ENCODE measurements at places on chromosomes 2 and 18. TPM values are rescaled to one million over a fixed set of nuclear protein-coding genes. Genes with fewer than 3 reads are reported as not detected.

PSD4 gene
- total RNA-seq = 40.3 TPM

PIEZO2 gene
- 11.9 TPM for total RNA-seq

FKBP7 gene
- total RNA-seq = 2.5 TPM

DPY30 gene
- total RNA-seq = 42.7 TPM

RND3 gene
- total RNA-seq = 70.4 TPM

DNA sequence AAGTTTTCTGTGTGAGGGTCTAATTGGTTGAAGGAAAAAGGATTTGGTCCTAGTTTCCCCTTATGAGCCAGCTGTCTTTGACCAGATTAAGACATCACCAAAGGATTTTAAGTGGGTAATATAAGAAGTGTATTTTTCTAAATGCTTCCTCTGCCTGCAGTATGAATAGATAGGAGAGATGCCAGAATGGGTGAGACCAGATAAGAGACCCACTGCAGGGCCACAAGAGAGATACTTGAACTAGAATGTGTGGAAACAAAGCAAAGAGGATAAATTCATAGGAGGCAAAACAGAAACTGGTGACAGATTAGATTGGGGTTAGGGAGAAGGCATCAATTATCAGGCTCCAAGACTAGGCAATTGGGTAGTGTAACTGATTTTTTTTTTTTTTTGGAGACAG is 1.1 kb upstream of the HDHD2 start:
- H3K27ac ChIP-seq = no peak overlapping the region
- peaks cover 6% of the 10 kb centered on the region for H3K36me3 ChIP-seq
- H3K4me3 ChIP-seq = no peak overlapping the region
- no peak for DNase-seq
- no peaks in the 10 kb centered on the region for H3K27me3 ChIP-seq

PLB1 gene
- total RNA-seq = 1.3 TPM

DNA sequence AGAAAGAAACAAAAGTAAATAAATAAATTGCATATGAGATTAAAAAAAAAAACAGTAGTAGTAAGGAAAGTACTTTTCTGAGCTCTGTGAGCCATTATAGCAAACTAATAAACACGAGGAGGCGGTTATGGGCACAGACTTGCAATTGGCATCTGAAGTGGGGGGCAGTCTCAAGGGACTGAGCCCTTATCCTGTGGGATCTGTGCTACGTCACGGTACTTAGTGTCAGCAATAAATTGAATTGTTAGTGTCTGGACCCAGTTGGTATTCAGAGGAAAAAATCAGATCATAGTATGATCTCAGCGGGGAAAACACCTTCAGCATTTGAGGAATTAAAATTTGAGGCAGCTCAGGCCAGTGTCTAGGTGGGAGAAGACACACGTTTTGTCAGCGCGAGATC is 76.6 kb upstream of the TEX51 start:
- DNase-seq = no peak
- H3K4me1 ChIP-seq = no peaks in the 10 kb centered on the region
- no peaks in the 10 kb centered on the region for H3K36me3 ChIP-seq
- no peaks in the 10 kb centered on the region for H3K27me3 ChIP-seq
- no peak overlapping the region for H3K27ac ChIP-seq

GRCh38 chr2:4502230-4502843 is 799.0 kb downstream of the DCDC2C start:
- DNase-seq = no peak
- H3K36me3 ChIP-seq = no peaks in the 10 kb centered on the region
- no peaks in the 10 kb centered on the region for H3K27me3 ChIP-seq

DNA sequence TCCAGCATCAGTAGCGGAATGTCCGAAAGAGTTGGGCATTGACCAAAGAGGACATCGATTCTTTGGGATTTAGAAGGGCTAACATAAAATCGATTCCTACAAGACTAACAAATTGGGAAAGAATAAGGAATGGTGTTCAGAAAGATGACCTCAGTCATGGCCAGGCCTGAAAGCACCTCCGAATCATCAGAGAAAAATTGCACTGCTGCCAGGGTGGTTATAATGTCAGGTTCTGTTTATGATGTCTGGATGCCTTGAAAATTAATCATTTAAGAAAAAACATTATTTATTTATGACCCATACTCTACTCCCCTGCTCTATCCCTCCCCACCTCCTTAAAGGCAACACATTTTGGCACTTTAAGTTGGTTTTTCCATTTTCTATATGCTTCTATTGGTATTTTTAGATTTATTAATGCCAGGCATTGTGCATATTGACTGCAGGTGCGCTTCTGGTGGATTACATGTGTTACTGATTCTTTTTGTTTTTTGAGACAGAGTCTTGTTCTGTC is 104.7 kb downstream of the MYCN start:
- no peaks in the 10 kb centered on the region for H3K36me3 ChIP-seq
- H3K4me3 ChIP-seq = no peak overlapping the region
- H3K4me1 ChIP-seq = no peaks in the 10 kb centered on the region
- no peaks in the 10 kb centered on the region for H3K27me3 ChIP-seq
- no peak overlapping the region for H3K27ac ChIP-seq
- no peak for DNase-seq

GRCh38 chr2:11753886-11754699 is 7.7 kb downstream of the LPIN1 start:
- no peaks in the 10 kb centered on the region for H3K4me1 ChIP-seq
- H3K4me3 ChIP-seq = no peak overlapping the region
- DNase-seq = no peak
- no peaks in the 10 kb centered on the region for H3K36me3 ChIP-seq
- H3K27ac ChIP-seq = peak overlapping the region; percentile 75

PARD6G gene
- 2.4 TPM for total RNA-seq

UGT1A3 gene
- total RNA-seq = 23.4 TPM

COLEC11 gene
- total RNA-seq = 58.6 TPM

COL6A3 gene
- 7.5 TPM for total RNA-seq

DNA sequence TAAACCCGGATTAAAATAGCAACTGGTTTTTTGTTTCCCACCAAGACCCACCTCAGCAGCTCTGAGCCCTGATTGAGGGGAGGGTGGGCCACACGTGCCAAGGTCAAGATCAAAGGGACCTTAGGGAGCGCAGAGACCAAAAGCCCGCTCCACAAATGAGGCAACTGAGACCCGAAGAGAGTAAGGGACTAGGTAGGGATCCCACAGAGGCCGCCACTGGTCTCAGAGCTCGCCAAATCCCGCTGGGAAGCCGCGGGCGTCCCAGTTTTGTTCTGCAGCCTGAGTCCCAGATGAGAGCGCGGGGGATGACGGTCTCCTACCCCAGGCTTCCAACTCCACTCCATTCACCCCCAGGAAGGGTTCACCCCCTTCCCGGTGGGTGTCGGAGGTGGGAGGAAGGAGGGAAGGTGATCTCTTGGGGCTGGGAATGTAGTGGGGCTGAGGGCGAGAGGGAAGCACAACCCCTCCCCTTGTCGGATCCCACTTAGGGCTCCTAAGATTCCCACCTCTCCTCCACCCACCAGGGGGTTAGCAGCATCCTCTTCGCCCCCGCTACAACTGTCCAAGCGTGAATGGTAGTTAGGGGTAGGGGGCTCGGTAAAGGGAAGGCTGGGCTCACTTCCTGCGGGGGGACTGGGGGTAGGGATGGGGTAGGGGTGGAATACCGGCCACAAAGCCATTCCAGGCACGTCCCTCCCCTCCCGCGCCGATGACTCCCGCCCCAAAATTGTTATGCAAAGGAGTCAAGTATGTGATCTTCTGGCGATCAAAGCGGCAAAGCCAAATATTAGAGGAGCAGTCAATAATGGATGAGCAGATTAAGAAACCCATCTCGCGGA is 7.3 kb upstream of the EN1 start:
- no peaks in the 10 kb centered on the region for H3K36me3 ChIP-seq
- no peak overlapping the region for H3K4me3 ChIP-seq
- H3K4me1 ChIP-seq = peaks cover 8% of the 10 kb centered on the region
- H3K27me3 ChIP-seq = peaks cover 30% of the 10 kb centered on the region

DNA sequence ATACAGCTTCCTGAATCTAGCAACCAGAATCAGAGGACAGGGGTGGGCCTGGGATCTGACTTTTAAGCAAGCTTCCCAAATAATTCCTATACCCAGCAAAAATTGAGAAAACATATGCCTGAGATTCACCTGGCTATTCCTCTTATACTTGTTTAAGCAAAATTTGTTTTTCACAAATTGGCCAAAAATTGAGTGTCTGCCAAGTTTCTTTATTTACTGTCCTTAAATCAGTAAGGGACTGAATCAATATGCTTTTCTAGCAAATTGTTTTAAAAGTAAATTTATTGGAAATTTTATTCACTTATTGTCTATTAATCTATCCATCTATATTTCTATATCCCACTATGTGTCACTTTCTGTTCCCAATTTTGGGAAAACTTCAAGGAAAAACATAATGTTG is 337.0 kb upstream of the ZNF804A start:
- H3K4me1 ChIP-seq = no peaks in the 10 kb centered on the region
- no peaks in the 10 kb centered on the region for H3K36me3 ChIP-seq
- no peak for DNase-seq
- no peaks in the 10 kb centered on the region for H3K27me3 ChIP-seq
- peak overlapping the region; percentile 80 for H3K27ac ChIP-seq

GRCh38 chr2:191789796-191790195 is 57.1 kb downstream of the CAVIN2 start:
- no peaks in the 10 kb centered on the region for H3K36me3 ChIP-seq
- no peaks in the 10 kb centered on the region for H3K27me3 ChIP-seq
- no peak for DNase-seq
- no peak overlapping the region for H3K4me3 ChIP-seq
- no peak overlapping the region for H3K27ac ChIP-seq

KRCC1 gene
- total RNA-seq = 17.1 TPM

DNA sequence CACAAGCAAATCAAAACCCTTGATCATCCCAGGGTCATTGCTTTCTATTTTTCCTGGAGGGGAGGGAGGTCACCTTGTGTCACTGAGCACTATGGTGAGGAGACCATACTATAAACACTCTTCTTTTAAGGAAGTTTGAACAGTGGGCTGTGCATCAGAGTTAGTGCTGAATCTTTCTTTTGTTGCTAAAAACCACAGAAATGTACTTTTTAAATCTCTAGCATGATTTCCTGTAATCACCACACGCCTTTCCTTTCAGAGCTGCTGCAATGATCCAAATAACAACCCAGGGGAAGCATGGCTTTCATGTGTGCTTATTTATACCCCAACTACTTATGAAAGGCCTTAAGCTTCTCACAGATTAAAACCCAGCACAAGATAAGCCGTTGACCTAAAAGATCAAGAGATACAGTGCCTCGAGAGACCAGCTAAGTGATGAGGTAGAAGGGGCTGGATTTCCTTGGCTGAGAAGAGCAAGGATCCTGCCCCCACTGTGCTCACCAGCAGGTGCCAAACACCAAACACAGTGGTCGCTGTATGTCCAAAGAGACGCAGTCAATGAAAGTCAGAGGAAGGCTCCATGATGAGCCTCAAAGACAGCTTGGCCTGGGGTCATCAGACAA is 34.7 kb downstream of the TRABD2A start:
- no peaks in the 10 kb centered on the region for H3K27me3 ChIP-seq
- H3K4me3 ChIP-seq = no peak overlapping the region
- no peak for DNase-seq
- no peaks in the 10 kb centered on the region for H3K36me3 ChIP-seq

DNA sequence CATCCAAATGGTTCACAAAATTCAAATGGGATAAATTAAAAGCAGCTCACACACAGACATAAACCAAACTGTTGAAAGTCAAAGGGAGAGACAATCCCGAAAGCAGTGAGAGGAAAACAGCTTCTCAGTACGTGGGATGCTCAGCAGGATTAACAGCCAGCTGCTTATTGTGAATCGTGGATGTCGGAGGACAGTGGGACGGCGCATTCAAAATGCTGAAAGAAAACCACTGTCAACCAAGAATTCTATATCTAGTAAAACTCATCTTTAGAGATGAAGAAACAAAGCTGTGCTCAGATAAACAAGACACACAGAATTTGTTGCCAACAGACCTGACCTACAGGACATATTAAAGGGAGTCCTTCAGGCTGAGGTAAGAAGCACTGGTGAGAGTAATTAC is 102.9 kb downstream of the NFATC1 start:
- no peaks in the 10 kb centered on the region for H3K36me3 ChIP-seq
- H3K27me3 ChIP-seq = no peaks in the 10 kb centered on the region
- DNase-seq = peak; percentile 6
- no peaks in the 10 kb centered on the region for H3K4me1 ChIP-seq

ERFE gene
- total RNA-seq = not detected

DNA sequence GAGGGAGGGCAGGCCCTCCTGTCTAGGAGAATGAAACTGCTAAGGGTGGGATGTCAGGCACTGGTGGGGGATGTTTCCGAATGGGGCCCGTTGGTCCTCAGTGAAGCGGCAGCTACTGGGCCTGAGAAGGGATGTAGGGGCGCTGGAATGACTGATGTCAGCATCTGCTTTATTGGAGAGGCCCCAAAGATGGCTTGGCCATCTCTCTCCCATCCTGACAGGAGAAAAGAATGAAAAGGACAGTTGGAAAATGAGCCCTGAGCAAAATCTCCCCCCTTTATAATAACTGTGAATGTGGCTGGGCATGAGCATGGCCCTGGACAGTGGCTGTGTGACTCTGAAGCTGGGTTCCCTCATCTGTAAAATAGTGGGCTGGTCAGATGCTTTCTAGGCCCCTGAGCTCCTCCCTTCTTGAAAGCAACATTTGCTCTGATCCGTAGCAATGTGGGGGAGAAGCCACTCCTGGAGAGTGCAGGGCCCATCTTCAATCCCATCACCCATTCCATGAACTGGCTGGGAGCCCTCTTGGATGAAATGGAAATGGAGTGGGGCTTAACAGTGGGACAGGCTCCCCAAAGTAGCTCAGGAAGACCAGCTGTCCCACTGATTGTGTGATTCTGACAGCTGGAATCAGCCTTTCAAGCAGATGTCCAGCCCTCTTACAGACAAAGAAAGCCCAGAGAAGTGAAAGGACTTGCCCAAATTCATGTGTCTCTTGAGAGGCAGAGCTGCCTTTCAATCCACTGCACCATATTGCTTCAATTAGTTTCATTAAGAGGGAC is 232.7 kb upstream of the SMAD2 start:
- H3K36me3 ChIP-seq = no peaks in the 10 kb centered on the region
- DNase-seq = no peak
- no peak overlapping the region for H3K27ac ChIP-seq
- H3K4me1 ChIP-seq = peaks cover 44% of the 10 kb centered on the region

DNA sequence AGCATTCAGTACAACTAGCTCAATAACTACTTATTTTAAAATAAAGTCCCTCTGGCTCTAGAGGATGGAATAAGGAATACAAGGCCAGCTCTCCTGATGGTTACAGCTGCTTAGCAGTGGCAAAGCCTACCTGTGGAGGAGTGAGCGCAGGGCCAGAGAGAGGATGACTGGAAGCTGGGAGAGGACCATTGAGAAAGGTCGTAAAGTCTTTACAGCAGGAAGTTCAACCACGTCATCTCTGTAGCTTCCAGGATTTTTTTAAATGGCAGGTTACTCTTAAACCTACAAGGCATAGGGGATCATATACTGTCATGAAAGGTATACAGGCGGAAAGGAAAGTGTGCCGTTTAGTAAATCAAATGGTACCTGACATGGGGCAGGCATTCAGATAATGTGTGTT is 26.3 kb downstream of the ANXA4 start:
- H3K36me3 ChIP-seq = no peaks in the 10 kb centered on the region
- H3K27ac ChIP-seq = no peak overlapping the region
- H3K4me1 ChIP-seq = peaks cover 16% of the 10 kb centered on the region
- no peak overlapping the region for H3K4me3 ChIP-seq
- DNase-seq = no peak
- no peaks in the 10 kb centered on the region for H3K27me3 ChIP-seq

GRCh38 chr2:44531289-44531688 is 169.5 kb downstream of the CAMKMT start:
- H3K27ac ChIP-seq = peak overlapping the region; percentile 46
- no peak overlapping the region for H3K4me3 ChIP-seq
- no peaks in the 10 kb centered on the region for H3K27me3 ChIP-seq
- no peaks in the 10 kb centered on the region for H3K4me1 ChIP-seq
- no peak for DNase-seq

NEU2 gene
- total RNA-seq = not detected
